ENCODE measurements at places on chromosomes 5 and 9. TPM values are rescaled to one million over a fixed set of nuclear protein-coding genes. Genes with fewer than 3 reads are reported as not detected.

- no peak for DNase-seq
Measured at GRCh38 chr5:178525906-178526732, 64.1 kb downstream of the COL23A1 start.

DNA sequence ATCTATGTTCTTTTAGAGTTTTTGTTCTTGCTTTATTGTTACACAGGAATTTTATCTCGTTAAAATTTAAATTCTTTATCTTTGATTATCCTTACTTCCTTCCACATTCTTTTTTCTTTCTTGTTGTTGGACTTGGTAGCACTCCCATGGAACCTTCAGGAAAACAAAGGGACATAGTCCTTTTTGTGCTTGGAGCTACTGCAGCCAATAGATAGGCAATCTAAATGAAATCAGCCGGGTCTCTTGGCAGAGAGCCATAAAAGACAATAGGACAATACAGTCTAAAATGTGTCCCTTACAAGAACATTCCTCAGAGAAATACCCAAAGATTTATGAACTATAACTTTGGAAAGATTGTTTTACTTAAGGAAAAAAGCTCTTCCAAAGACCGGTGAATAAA is 548.1 kb upstream of the C9orf72 start:
- DNase-seq, result no peak

GRCh38 chr5:173515526-173515925 is 100.9 kb downstream of the BOD1 start:
- no peak for DNase-seq

The BAAT gene
- not detected for total RNA-seq

The FXN gene
- 33.9 TPM for total RNA-seq

Measured in activated CD8-positive, alpha-beta memory T cell treated with anti-CD3 and anti-CD28 coated beads, Interleukin-2, amount 10 ng/mL, durations not matched to agents 7 days and 5 days (primary cell).